HT1080 (cell line): ENCODE measurements at places on chromosomes 5 and 9. TPM values are rescaled to one million over a fixed set of nuclear protein-coding genes. Genes with fewer than 3 reads are reported as not detected.

PLPP6 gene
- total RNA-seq = 7.6 and 7.7 TPM in 2 replicates

ADAMTS2 gene
- total RNA-seq = 0.43 and 0.69 TPM in 2 replicates

TOR4A gene
- 66.1 and 74.7 TPM in 2 replicates for total RNA-seq

ENTPD8 gene
- total RNA-seq = not detected in 2 replicates

THG1L gene
- total RNA-seq = 22.6 and 33.9 TPM in 2 replicates

FOXD4L4 gene
- total RNA-seq = 0.14 and 0.70 TPM in 2 replicates

IL11RA gene
- 4.8 and 6.2 TPM in 2 replicates for total RNA-seq

PLAC8L1 gene
- not detected in 2 replicates for total RNA-seq

MAST4 gene
- total RNA-seq = 7.6 and 8.7 TPM in 2 replicates

SYK gene
- 0.03 and 0.68 TPM in 2 replicates for total RNA-seq

DNA sequence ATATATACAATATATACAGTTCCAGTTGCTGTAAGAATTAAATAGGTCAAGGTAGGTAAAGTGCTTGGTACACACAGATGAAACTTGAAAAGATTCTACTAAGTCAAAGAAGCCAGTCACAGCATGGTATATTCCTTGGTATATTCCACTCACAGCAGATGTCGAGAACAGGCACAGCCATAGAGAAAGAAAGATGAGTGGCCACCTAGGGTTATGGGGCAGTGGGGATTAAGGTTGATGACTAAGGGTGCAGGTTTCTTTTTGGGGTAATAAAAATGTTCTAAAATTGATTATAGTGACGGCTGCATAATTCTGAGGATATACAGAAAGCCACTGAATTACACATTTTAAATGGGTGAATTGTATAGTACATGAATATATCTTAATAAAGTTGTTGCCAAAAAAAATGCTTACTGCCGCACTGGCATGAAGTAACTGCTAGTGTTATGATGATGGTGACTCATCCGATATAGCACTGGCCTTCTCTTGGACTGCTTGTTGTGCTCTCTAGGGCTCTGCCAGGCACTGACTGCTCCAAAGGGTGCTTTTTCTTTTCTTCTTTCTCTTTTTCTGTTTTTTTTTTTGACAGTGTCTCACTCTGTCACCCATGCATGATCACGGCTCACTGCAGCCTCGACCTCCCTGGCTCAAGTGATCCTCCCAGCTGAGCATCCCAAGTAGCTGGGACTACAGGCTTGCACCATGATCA, 23.5 kb downstream of the TBC1D2 start:
- peak; percentile 79 for DNase-seq

DNA sequence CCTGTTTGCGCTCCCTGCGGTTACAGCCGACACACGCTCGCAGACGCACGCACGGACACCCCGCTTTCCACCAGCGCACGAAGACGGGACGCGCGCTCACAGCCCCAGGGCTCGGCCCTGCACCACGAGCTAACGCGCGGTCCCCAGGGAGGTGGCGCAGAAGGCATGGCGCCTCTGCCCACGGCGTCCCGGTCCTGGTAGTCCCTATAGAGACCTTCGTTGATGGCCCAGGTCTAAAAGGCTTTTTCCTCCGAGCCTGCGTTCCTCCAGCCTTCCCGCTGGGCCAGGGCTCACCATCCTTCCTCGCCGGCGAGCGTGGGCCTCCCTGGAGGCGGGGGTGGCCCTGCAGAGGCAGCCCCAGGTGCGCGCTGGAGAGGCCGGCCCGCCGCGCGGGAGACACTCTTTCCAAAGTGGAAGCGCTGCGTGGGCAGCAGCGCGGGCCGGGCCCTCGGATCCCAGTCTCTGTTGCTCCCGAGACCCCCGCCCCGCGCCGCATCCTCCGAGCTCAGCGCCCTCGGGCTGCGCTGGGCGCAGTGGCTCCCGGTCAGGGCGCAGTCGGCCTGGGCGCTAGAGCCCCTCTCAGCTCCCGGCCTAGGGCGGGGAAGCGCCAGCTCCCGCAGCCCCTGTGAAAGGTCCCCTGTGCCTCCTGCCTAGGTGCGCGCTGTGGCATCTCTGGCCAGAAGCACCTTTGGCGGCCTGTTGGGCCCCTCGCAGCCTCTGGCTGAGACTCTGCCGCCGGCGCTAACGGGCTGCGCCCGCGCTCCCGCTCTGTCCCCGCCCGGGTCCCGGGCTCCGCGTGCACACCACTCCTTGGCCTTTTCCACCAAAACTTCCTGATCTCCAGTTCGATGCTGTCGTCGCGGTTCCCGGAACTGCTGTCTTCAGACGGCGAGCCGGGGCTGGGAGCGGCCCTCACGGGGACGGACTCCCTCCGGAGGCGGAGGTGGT, 31.9 kb upstream of the FANCC start:
- DNase-seq = no peak

GRCh38 chr5:97670447-97670846, 487.4 kb upstream of the RIOK2 start:
- DNase-seq = peak; percentile 43

DNA sequence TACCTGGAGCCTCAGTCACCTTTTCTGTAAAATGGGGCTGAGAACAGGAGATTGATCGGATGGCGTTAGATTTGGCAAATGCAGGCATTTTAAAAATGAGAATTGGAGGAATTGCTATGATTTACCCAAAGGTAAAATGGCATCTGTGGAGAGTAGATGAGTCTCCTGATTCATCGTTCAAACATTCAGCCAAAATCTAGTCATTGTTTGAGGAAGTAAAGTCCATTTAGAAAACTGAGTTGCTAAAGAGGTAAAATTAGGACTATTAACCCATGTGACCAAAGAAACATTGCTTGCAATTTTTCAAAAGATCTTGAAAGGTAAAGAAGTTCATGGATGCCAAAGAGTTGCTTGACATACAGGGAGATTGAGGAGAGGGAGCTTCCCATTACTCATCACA, 69.7 kb downstream of the ZNF462 start:
- no peak for DNase-seq

DNA sequence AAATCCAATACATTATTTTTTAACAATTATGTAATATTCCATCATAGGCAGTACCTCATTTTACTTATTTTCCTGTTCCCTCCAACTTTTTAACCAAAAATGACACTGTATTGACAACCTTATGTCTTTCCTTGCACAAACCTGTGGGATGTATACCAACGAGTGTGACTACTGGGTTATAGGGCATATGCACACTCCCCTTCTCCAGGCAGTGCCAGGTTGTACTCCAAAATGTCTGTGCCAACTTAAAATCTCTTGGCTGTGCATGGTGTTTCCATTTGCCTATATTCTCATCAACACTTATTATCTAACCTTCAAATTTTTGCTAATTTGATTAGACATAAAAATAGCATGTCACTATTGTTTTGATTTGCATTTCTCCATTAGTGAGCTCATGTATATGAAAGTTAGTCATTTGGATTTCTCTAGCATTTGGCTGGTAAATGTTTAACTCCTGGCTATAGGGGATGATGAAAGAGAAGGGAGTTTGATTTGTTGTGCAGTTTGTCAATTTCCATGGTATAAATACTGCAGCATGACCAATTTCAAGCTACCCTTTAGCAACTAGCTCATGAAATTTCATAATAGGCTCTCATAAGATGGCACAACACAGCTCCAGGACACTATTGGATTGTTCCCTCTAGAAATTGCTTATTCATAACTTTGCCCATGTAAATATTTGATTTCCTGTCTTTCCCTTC, 129.9 kb downstream of the BAAT start:
- no peak for DNase-seq

GRCh38 chr9:22454016-22454415, 7.4 kb downstream of the DMRTA1 start:
- DNase-seq = peak; percentile 31

GRCh38 chr5:38582293-38582974, 26.0 kb upstream of the LIFR start:
- DNase-seq = no peak

DNA sequence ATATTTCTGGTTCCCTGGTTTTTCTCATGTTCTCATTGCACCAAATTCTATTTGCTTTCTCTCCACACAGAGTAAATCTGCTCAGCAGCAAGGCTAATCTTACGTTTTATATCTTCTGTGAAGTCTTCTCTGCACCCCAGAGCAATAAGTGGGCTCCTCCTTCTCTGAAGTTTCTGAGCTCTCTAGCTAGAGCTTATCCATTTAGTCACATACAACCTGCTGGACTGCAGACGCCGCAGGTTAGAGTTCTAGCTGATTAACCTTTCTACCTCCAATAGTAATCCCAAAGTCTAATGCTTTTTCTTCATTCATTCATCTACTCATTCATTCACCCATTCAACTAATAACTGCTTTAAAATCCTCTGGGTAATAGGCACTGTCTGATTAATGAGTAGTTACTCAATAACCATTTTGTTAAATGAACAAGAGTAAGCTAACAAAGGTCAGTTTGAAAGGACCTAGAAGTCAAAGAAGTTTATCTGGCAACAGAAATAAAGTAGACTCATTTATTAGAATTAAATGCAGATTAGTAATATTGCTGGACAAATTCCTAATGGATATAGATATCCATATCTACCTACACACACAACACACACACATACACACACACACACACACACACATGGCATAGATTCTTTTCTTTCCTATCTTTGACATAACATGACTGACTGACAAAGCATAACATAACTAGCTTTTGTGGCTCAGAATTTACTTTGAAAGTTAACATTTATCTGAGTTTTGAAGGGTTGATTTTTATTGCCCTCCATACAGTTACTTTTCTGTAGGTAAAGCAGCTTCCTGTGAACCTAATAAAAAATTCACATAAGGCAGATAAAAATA, 984.6 kb upstream of the SEMA6A start:
- DNase-seq = no peak

GRCh38 chr9:96274939-96275338, 27.0 kb downstream of the HSD17B3 start:
- DNase-seq = no peak

DNA sequence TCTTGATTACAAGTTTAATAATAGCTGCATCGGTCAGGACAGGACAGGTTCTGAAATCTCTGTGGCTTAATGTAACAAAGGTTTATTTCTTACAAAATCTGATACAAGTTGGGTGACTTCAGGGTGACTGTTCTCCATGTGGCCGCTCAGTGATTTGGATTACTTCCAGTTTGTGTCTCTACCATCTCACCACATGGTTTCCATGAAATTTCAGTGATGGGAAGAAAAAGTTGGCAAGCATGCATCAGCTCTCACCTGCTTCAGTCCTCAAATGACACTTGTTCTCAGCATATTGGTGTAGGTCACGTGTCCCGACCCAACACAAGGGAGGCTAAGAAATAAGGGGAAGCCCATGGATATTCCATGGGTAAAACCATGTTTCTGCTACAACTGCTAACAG, 7.8 kb upstream of the TMEM268 start:
- DNase-seq = peak; percentile 23

DNA sequence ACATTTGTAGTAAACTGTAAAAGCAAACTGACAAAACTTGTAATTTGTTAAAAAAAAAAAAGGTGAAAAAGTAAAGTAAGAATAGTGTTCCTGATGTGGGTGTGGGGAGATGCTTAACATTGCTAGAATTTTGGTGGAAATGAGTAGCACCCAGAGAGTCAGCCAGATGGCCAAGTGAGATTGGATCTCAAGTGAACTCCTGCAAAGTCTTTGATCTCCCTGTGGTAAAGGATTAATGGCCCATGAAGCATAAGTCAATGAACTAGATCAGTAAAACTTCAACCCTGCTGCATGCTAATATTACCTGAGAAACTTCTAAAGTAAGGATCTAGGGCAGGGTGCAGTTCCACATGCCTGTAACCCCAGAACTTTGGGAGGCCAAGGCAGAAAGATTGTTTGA, 19.0 kb upstream of the FAM169A start:
- DNase-seq = no peak

DNA sequence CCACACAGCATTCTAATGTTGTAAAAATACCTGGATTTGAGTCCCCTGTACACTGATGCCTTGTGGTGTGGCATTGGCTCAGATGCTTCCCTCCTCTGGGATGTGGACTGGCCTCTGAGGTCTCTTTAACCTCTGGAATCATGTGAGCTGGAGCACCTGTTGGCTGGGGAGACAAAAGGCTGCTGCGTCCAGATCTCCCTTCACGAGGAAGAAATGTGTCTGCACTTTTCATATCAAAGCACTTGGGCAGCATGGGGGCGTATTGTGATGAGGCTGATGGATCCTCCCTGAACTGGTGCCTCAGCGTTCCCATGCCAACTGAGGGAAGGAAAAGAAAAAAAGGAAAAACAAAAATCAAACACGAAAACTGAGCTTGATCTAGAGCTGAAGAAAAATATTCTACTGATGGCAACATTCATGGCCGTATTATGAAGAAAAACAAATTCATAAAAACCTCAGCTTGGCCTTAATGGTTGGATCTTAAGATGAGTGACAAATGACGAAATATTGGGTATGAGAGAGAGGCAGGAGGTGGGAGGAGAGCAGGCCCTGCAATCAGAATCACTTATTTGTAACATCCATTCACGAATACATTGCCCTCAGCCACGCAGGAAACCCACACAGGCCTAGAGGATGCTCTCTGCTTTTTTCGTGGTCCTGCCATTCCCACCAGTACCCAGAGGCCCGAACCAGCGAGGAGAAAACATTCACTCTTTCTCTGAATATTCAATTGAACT, 26.2 kb downstream of the GRIA1 start:
- DNase-seq = no peak

DNA sequence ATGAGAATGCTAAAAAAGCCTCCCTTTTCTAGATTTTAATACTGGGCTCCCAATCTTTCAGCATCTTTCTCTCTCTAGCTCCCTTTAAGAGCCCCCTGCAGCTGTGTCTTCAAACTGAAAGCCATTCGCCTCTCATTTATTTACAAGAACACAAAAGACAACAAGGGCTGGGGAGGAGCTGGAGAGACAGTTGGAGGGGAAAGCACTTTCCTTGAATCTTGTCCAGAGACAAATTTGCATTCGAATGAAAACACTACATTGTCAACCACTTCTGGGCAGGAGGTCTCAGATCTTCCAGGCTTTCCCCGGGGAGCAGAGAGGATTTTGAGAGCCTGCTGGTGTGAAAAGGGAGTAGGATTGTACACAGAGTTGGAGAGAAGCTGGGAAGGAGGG, 518.3 kb downstream of the CTNND2 start:
- DNase-seq = no peak

- DNase-seq = peak; percentile 80
These were observed 69.8 kb downstream of the DOCK2 start for GRCh38 chr5:169706758-169707450.

- DNase-seq = no peak
These were observed 2060.5 kb downstream of the MAT2B start for GRCh38 chr5:165565911-165566310.

DNA sequence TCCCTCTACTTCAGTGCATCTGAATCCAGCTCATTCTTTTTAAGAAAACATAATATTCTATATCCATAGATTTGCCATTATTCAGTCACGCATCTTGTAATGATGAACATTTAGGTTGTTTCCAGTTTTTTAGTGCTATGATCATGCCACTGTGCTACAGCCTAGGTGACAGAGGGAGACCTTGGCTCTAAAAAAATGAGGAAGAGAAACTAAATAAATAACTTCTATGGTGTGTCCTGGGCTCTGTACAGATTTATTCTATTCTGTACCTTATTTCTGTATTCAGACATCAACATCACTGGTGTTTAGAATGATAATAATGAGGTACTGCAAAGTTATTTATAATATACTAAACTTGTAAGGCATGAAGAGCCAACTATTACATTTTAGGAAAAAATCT, 45.9 kb downstream of the PDE8B start:
- no peak for DNase-seq
